Cardiac muscle cell (in vitro differentiated cells and primary cell): ENCODE measurements at places on chromosomes 3 and 15. TPM values are rescaled to one million over a fixed set of nuclear protein-coding genes. Genes with fewer than 3 reads are reported as not detected.
A peak's percentile ranks its signal among the peaks of the same experiment; 100 is the strongest.

DNA sequence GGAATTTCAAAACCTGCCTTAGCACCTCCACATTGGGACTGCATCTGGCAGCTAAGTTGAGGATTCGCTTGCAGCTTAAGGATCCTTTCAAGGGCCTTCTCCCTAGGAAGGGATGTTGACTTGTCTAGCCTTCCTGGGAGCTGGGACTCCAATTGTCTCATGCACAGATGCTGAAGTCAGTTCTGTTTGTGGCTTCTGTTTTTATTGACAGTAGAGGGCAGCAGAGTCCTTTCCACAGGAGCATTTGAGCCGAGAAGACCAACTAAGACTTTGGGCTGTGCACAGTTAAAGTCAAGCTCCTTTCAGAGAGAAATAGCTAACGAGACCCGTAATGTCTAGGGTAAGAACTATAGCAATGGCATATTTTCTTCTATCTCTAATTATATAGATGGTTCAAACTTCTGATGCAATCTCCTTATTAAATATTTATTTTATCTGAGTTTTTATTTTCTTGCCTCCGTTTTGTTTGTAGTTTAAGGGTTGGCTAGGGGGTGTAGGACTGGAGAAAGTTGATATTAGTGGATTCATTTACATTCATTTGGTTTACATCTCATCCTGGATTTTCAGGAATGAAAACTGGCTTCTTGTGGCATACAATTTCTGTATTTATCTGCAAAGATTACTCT lies 59.7 kb upstream of the KBTBD8 start:
- peak; percentile 83 for DNase-seq

GRCh38 chr3:96657710-96658109 lies 156.7 kb upstream of the EPHA6 start:
- DNase-seq: no peak

PATL2 gene
- 0.49 TPM in 1 of 2 replicates, not detected in the other for polyA plus RNA-seq

- no peak for DNase-seq
These were observed 148.9 kb upstream of the TBC1D5 start for GRCh38 chr3:17891139-17891856.

DNA sequence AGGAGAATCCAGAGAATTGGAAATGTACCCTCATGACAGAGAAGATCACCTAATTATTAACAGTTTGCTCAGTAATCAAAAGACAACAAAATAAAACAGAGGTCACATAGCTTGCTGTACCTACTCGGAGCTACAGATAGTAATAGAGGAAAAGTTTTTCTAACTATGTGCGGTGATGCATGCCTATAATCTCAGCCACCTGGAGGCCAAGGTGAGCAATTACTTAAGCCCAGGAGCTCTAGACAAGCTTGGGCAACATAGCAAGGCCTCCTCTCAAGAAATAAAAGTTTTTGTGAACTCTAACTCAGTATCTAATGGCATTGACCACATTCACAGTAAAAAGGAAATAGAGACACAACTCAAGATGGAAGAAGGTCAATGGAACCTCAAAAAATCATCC lies 243.6 kb downstream of the ATP8B4 start:
- no peak for DNase-seq

DNA sequence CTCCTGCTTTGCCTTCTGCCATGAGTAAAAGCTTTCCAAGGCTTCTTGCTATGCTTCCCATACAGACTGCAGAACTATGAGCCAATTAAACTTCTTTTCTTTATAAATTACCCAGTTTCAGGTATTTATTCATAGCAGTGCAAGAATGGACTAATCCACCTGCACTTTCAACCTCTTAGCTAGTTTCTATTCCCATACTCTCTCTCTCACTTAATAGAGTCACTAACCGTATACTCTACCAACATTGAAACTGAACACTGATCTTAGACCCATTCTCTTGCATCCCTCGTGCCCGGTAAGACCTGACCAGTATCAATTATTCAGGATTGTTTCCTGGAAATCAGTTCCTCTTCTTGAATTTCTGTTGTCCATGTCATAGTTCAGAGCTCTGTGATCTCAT lies 92.7 kb upstream of the TMC3 start:
- no peak for DNase-seq

DNA sequence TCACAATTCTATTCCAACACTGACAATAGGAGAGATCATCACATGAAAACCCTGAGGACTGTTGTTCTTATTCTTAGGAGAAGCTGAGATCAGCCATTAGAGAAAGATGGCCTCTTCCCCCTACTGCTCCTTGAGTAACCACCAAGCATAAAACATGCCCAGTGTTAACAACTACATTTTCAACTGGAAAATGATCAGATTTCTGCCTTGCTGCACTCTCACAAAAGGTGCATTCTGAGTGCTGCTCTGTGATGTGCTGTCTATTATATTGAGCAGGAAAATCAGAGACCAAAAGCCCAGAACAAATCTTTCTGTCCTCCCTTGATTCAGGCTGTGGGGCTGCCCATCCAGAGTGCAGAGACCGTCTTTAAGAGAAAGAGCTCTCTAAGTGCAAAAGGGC lies 304.6 kb upstream of the TRIM42 start:
- no peak for DNase-seq

GRCh38 chr3:181756645-181757297 lies 45.0 kb downstream of the SOX2 start:
- peak; percentile 46 for DNase-seq

MASP1 gene
- polyA plus RNA-seq: 428 and 517 TPM in 2 replicates

BFSP2 gene
- not detected in 2 replicates for polyA plus RNA-seq

DNA sequence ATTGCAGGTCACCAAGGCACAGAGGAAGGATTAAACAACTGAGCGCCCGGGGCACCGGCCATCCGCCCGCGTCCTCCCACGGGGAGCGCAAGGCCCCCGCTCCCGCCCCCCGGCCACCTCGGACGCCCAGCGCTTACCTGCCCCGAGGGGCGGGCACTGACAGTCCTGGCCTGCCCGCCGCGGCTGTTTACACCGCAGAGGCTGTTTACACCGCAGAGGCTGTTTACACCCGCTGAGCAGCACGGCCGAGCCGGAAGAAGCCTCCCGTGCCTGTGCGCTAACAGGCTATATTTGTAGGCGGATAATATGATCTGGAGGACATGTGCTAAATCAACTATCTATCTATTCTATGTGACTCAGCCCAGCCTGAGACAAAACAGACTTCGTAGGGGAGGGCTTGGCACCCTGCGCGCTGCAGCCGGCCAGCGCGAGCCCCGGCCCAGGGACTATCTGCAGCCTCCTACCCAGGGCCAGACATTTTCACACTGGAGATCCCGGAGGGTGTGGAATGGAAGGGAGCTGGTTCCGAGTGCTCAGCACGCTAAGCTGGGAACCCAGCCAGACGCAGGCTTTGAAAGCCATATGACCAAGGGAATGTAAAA lies at the start of gene LRRC2:
Gene LRRC2 (minus strand): TSS at position 263 of the 602 bp plus-strand sequence. CDS start 14,711 bp downstream, outside the sequence.
- peak; percentile 85 for DNase-seq

CCR9 gene
- 0.22 and 0.71 TPM in 2 replicates for polyA plus RNA-seq

- peak; percentile 11 for DNase-seq
These were observed 41.5 kb upstream of the MFGE8 start for GRCh38 chr15:88954431-88955277.

SI gene
- polyA plus RNA-seq: not detected in 2 replicates

SH3GL3 gene
- 52.4 and 87.1 TPM in 2 replicates for polyA plus RNA-seq

GRCh38 chr15:35305946-35306345 lies 220.9 kb upstream of the NANOGP8 start:
- DNase-seq: peak; percentile 18

DNA sequence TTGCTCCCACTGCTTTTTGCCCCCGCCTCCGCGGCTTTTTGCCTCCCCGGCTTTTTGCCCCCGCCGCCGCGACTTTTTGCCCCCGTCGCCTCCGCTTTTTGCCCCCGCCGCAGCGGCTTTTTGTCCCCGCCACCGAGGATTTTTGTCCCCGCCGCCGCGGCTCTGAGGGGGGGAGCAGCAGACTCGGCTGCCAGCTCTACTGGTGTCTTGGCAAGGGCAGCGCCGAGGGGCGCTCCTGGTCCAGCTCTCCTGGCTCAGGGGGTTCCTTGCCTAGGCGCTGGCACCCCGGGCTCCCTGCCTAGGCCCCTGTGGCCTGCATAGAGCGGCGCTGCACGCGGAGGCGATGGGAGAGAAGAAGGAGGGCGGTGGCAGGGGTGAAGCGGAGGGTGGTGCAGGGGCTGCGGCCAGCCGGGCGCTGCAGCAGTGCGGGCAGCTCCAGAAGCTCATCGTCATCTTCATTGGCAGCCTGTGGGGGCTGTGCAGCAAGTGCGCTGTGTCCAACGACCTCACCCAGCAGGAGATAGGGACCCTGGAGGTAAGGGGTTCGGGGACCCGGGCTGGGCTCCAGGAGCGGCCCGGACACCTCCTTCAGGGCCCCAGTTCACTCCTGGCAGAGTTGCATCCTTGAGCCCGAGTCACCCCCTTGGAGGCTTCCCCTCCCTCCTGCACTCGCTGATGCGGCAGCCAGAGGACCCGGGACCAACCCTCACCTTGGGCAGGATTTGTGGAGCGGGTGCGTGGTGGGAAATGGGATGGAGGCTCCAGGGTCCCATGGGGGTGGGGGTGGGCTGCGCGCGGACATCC lies 642.4 kb downstream of the GOLGA6L6 start:
- DNase-seq: no peak

DNA sequence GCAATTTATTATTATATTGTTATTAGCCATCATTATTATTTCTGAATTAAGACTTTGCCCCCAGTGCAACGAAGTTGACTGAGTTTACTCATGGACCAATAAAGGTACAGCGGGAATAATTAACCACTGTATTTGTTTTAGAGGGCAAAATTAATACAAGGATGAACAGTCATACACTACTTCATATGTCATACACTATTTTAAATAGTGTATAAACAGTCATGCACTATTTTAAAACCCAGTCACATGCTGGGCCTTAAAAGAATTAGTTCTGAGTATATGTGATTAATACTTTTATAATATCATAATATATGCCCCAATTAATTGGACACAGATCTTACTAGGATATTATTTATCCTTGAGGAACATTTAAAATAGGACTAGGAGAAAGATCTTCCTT lies 125.3 kb upstream of the NANOGP8 start:
- DNase-seq: no peak

DNA sequence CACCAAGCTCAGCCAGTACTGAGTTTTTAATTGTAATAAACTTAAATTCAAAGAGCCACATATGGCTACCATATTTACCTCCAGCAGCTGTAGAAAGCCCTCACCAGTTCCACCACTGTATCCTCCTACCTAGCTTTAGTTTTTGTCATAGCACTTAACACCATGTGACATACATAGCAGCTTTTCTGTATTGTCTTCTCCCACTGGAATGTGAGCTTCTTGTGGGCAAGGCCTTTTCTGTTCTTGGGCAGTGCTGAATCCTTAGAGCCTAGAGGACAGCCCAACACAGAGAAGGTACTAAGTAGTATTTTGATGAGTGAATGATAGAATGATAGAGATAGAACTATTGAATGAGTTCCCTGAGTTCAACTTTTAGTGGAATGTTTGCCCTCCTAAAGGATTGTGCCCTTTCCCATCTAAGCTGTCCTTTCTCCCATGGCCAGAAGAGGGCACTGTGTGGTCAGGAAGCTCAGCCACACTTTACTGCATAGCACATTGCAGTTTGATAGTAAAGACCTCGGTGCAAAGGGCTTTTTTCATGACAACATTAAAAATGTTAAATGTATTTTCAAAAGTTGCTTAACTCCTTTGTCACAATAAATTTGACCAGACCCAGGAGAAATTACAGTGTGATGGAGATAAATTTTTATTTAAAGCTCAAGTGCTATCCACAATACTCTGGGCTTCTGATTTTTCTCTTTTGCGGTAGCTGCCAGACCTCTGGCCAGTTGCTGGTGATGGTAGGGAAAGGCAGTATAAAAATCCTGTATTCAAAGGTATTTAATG lies 115.8 kb downstream of the GHSR start:
- DNase-seq: peak; percentile 66

AADACL2 gene
- polyA plus RNA-seq: not detected in 2 replicates

DNA sequence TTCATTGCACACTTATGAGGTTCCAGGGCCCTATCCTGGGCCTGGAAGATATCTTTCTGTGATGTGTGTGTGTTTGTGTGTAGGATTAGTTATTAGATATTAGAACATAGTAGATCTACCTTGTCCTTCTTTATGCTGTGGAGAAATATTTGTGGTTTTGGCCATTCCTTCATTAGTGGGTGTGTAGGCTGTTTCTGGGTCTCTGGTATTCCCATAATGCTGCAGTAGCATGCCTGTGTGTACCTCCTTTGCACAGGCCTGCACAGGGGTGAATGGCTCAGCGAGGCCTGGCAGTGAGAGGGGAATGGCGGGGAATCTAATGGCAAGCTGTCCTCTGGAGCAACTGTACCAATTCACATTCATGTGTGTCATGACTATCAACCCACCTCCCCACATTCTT lies 125.8 kb upstream of the MRPS22 start:
- DNase-seq: no peak

DNA sequence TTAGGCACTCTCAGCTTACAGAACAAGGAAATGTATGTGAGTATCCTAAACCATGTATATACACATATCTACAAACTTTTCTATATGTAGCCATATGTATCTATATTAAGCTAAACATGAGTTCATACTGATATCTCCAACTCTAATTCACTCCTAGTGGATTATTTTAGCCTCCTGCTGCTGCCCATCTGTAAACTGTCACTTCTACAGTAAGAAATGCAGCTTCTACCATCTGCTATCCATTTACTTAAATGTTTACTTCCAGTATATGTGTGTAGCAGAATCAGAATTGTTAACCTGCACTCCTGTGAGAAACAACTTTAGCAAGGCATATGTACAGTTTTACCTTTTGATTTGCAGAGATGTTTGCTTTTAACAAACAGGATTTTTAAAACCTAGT lies 478.5 kb upstream of the CBLB start:
- no peak for DNase-seq

OR5H1 gene
- polyA plus RNA-seq: not detected in 2 replicates
